GM12865 (cell line): ENCODE measurements at places on chromosomes 5 and 9.

GRCh38 chr5:116738615-116739261 is 164.1 kb upstream of the SEMA6A start:
- no peak for DNase-seq

- DNase-seq = no peak
Observed at GRCh38 chr5:126718236-126718868, 58.6 kb upstream of the LMNB1 start.

GRCh38 chr5:54534191-54535004 is 16.8 kb downstream of the SNX18 start:
- no peak for DNase-seq

- no peak for DNase-seq
Observed at GRCh38 chr9:135376511-135377265, 102.9 kb upstream of the PPP1R26 start.

DNA sequence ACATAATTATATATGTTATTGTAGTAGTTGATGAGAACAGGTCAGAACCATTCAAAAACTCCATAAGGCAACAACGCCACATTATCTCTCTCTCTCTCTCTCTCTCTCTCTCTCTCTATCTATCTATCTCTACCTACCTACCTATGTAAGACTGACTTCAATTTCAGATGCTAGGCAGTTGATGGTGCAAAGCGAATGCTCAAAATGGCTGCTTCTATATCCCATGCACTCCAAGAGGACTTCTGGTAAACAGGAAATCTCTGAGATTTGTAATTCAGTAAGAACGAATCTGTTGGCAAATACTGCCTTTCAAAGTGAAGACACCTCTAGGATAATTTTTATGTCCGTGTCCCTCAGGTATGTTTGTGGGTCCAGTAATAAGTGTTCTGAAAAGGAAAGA is 43.7 kb downstream of the MEF2C start:
- DNase-seq = no peak

GRCh38 chr5:137441476-137441875 is 57.6 kb downstream of the SPOCK1 start:
- no peak for DNase-seq

DNA sequence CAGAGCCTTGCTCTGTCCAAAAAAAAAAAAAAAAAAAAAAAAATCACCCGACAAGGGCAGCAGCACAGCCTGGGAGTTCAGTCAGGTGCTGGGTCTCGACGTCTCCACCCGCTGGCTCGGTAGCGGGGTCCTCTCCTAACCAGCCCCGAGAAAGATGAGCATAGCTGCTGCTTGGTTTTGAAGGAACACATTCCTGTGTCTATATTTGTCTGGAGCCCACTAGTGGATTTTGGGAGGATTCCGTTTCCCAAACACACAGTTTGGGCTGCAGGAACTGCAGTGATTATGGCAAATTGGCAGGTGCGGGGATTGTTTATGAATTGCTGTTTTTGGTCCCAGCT is 1.2 kb downstream of the OTULINL start:
- DNase-seq = no peak

- DNase-seq = no peak
Observed at GRCh38 chr9:14554886-14555285, 138.3 kb downstream of the ZDHHC21 start.

GRCh38 chr9:83588256-83588655 is 34.7 kb upstream of the IDNK start:
- no peak for DNase-seq

GRCh38 chr9:133280392-133280791 is 5.4 kb upstream of the ABO start:
- no peak for DNase-seq

DNA sequence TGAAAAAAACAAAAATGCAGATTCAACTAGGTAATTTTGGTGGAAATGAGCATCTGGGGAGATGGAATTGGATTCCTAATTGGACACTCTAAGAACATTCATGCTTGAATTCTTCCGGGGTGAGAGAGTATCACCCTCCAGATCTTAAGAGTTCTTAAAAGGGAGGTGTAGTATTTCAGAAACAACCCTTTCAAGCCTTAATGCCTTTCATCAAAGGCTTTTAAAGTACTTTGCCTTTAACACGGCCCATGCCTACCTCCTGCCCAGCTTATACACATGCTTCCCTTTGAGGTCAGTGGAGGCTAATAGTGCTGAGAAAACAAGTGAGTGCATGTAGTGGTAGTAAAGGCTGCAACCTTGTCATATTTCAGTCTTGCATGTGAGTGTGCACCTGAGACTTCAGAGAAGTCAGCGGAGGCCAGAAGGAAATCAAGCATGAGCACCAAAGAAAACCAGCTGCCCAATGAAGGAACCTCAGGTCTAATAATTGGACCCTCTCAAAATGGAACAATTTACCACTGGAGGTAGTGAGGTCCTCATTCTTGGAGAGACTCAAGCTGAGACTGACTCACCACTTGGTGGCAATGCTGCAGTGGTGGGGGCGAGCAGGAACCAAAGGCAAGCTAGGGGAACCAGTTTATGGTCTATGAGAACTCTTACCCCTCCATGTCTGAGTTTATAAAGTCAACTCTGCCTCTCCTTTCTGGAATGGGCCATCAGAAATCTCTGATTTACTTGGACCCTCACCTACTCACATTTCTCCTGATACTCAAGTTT is 98.4 kb upstream of the GDNF start:
- DNase-seq = no peak

GRCh38 chr5:53298841-53299240 is 181.6 kb upstream of the FST start:
- no peak for DNase-seq

DNA sequence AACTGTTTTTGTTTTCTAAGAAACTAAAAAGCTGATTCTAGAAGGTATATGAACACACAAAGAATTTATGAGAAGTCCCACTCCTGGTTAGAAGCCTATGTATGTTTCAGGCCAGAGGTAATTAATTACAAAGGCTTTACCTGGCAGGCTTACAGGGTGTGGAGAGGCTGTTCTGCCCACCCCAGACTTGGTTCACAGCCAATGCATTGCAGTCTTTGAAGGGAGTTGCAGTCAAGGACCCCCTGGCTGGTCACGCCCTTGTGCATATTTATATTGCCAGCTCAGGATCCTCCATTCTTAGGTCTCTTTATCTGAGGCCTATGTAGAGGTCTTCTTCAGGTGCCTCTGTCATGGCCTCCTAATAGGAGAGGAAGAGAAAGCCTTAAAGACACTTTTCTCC is 13.6 kb upstream of the PRSS3 start:
- DNase-seq = no peak

GRCh38 chr5:1448511-1449011 is 3.3 kb upstream of the SLC6A3 start:
- no peak for DNase-seq

- DNase-seq = no peak
Observed at GRCh38 chr5:130050585-130050984, 146.3 kb downstream of the CHSY3 start.

GRCh38 chr5:137921931-137922330 is 32.7 kb downstream of the PKD2L2 start:
- no peak for DNase-seq

- no peak for DNase-seq
Observed at GRCh38 chr9:73807952-73808351, 656.3 kb downstream of the ANXA1 start.

- DNase-seq = no peak
Observed at GRCh38 chr9:84554069-84554664, 115.4 kb upstream of the NTRK2 start.

GRCh38 chr5:128402506-128402905 is 135.5 kb downstream of the FBN2 start:
- DNase-seq = no peak

GRCh38 chr9:4430432-4431261 is 59.6 kb upstream of the SLC1A1 start:
- DNase-seq = peak; percentile 17

GRCh38 chr9:6184749-6185645 is 30.6 kb upstream of the IL33 start:
- DNase-seq = peak; percentile 67

DNA sequence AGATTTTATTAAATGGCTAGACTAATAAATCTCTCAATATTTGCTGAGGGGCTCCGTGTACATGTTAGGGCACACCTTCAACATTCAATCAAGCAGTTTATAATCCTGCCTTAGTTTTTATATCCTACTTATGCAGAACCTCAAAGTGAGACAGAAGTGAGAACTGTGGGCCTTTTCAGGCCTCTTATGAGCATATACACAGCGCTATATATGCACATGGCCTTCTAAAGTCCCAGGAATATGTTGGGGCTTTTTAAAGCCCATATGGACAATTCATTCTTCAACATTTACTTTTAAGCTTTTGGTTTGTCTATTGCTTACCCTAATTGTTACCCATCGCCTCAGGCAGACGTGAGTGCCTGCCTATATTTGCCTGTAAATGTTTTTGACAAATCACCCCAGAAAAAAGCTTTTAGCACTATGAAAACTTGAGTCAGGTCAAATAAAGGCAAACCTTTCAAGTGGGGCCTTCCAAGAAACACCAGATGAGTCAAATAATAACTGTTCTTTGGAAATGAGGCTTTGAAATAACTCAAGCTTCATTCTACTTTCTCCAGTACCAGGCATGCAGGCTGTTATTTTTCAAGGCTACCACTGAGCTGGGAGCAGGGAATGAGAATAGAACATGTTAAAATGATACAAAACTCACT is 58.2 kb downstream of the ESM1 start:
- DNase-seq = no peak

DNA sequence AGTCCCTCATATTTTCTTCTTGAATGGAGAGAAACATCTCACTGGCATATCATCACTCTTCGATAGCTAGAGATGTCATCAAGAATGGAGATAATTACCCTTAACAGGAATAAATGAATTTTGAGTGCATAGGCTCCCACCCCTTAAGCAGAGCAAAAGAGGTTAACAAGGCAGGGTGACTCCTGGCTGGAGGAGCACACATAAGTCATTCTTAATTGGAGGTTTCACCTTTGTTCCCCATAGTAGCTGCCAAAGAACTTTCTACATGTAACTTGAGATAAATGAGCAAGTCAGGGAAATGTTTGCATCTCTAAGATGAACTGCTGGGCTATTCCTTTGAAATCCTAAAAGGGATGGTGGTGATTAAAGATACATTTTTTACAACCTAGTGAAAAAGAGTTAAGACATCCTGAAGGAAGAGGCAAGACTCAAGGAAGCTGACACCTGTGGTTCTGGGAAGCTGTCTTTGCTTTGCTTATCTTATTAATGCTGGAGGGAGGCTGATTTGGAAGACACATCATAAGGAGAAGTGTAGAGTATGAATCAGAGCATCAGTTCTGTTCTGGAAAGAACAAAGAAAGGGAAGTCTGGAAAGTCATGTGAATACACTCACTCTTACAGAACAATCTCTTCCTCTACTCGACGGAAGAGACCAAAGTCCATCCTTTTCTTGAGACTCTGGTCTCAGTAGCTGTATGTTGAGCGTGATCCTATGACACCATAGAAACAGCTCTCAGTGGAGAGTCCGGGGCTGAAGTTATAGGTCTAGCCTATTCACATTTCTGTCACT is 326.3 kb downstream of the OSTF1 start:
- DNase-seq = no peak

GRCh38 chr9:6827439-6828145 is 69.8 kb downstream of the KDM4C start:
- DNase-seq = peak; percentile 50

- DNase-seq = no peak
Observed at GRCh38 chr5:141598391-141599345, 20.1 kb downstream of the DIAPH1 start.

GRCh38 chr5:169566202-169566601 is 17.4 kb upstream of the SPDL1 start:
- no peak for DNase-seq

DNA sequence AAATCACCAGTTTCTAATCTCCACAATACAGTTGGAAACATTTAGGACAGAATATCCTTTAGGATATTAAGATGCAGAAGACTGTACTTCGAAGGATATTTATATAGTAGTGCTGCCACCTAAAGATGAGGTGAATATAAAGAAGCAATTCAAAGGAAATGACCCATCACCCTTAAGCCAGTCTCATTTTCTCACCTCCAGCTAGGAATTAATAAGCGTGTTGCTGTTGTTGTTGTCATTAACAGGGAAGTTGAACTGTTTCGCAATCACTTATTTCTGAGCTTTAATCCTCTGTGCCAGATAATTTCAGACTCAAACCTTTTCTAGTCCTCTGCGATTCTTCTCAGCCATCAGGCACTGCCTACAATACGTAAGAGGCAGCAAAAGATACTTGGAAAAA is 7.8 kb upstream of the PURA start:
- DNase-seq = no peak

- no peak for DNase-seq
Observed at GRCh38 chr5:59116231-59116865, 533.5 kb downstream of the RAB3C start.

DNA sequence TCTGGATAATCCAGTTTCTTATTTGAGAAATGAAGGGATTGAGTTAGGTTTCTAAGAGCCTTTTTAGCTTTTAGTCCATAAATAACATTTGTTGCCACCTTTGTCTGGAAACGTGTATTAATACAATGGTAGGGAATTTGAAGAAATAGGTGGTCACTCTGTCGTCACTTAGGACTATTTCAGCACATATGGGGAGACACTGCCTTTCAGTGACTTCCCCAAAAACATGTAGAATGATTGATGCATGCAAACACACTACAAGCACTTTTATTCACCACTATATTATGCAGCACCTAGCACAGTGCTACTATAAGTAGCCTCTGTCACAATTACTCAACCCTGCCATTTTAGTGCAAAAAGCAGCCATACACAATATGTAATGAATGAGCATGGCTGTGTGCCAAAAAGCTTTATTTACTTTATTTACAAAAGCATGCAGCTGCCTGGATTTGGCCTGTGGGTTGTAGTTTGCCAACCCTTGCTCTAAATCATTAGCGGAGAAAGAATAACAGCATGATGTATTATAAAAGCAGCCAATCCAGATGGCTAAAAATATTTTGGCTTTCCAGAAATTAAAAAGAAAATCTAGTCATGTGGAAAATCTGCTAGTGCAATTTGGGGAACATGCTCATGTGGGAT is 154.2 kb upstream of the HMHB1 start:
- no peak for DNase-seq

GRCh38 chr9:127975376-127976315 is 5.1 kb downstream of the EEIG1 start:
- DNase-seq = no peak

DNA sequence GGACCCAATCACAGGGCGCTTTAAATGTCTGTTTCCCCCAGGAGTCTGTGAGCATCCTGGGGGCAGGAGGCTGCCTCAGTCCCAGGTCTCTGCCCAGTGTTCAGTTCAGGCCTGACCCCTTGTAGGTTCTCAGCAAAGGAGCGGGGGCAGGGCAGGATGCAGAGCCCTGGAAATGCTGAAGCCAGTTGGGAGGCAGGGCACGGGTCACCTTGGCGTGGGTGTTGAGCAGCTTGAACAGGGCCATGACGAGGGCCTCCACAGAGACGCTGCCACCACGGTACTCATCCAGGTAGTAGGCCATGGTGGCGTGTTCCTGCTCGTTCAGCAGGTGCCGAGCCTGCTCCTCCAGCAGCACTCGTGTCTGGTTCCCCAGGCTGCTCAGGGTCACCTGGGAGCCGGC is 36.3 kb upstream of the AKNA start:
- DNase-seq = no peak

DNA sequence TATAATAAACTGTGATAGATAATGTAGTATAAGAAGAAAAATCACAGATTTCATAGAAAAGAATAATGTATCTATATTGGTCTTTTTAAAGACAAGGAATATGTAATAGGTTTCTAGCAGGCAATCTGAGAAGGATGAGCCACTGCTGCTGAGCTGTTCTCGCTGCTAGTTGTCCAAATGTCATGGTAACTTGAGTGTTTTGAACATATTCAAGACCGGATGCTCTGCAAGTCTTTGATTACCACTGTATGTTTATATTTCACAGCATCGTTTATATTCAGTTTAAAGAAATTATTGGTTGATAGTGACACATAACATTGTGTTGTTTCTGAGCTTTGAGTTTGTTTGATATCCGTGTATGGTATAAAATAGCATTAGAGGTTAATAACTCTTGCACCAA is 9.6 kb downstream of the C5orf47 start:
- DNase-seq = no peak
